ENCODE measurements at places on chromosomes 6 and 20. TPM values are rescaled to one million over a fixed set of nuclear protein-coding genes. Genes with fewer than 3 reads are reported as not detected.

GRCh38 chr6:56382416-56382940 is 135.1 kb upstream of the COL21A1 start:
- no peaks in the 10 kb centered on the region for H3K27me3 ChIP-seq
- H3K4me3 ChIP-seq = no peak overlapping the region
- H3K27ac ChIP-seq = peak overlapping the region; percentile 65
- H3K4me1 ChIP-seq = peaks cover 11% of the 10 kb centered on the region
- no peak for DNase-seq

The SMOC2 gene
- total RNA-seq = 31.4 TPM

DNA sequence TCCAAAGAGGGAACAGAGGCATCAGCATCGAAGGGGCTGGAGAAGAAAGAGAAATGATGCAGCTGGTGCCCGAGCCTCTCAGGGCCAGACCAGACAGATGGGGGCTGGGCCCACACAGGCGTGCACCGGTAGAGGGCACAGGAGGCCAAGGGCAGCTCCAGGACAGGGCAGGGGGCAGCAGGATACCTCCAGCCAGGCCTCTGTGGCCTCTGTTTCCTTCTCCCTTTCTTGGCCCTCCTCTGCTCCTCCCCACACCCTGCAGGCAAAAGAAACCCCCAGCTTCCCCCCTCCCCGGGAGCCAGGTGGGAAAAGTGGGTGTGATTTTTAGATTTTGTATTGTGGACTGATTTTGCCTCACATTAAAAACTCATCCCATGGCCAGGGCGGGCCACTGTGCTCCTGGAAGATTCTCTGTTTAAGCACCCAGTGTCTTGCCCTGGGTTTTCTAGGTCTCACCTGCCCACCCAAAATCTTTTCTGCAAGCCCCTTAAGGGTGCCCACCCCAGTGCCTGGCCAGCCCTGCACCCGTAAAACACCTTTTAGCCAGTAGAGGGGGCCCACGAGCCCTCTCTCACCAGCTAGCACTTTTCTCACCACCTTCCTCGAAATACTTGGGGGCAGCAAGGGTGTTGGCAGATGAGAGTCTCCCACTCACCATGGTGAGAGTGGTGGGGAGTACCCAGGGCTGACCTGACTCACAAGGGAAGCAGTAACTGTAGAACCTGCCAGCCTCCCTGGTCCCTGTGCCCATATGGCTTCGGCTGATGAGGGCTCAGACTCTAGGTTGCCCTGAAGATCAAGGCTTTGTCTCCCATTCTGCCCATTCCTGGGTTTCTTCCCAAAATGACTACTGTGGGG is 35.7 kb upstream of the ID1 start:
- H3K27ac ChIP-seq = peak overlapping the region; percentile 94
- H3K4me1 ChIP-seq = peaks cover 30% of the 10 kb centered on the region
- no peak overlapping the region for H3K4me3 ChIP-seq
- DNase-seq = peak; percentile 61
- no peaks in the 10 kb centered on the region for H3K27me3 ChIP-seq

The SASH1 gene
- total RNA-seq = 21.0 TPM

DNA sequence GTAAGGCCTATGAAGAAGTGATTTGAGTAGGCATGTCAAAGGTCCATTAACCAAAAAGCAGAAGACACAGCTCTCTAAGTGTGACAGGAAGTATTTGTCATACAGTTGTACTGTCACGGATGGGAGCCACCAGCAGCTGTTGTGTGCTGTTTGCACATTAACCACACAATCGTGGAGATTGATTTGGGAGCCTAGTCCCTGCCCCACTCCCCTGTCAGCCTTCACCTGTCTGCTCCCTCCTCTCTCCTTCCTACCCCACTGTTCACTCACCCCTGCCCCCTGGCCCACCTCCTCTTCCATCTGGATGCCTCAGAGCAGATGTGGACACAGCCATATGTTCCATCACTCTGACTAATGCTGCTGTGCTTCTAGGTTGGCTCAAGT is 124.7 kb upstream of the SPACA1 start:
- H3K4me3 ChIP-seq = no peak overlapping the region
- DNase-seq = no peak
- H3K36me3 ChIP-seq = no peaks in the 10 kb centered on the region
- no peak overlapping the region for H3K27ac ChIP-seq

DNA sequence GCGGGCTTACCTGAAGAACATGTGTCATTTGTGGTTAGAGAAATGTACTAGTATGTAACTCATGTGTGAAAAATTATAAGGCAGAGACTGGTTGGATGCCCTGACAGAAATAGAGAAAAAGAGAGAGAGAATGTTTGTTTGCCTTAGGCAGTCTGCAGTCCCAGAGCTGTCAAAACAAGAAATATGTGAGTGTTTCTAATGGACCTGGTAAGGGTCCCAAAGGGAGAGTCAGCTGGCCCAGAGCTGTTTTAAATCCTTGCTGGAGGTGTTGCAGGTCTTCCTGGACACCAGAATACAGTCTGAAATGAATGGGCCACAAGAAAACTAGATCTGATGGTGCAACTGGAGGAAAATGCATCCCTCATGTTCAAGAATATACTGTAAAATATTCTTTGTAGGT is 158.3 kb upstream of the OGFRL1 start:
- H3K4me3 ChIP-seq = no peak overlapping the region
- H3K27me3 ChIP-seq = no peaks in the 10 kb centered on the region
- H3K27ac ChIP-seq = no peak overlapping the region
- H3K4me1 ChIP-seq = no peaks in the 10 kb centered on the region
- H3K36me3 ChIP-seq = no peaks in the 10 kb centered on the region

DNA sequence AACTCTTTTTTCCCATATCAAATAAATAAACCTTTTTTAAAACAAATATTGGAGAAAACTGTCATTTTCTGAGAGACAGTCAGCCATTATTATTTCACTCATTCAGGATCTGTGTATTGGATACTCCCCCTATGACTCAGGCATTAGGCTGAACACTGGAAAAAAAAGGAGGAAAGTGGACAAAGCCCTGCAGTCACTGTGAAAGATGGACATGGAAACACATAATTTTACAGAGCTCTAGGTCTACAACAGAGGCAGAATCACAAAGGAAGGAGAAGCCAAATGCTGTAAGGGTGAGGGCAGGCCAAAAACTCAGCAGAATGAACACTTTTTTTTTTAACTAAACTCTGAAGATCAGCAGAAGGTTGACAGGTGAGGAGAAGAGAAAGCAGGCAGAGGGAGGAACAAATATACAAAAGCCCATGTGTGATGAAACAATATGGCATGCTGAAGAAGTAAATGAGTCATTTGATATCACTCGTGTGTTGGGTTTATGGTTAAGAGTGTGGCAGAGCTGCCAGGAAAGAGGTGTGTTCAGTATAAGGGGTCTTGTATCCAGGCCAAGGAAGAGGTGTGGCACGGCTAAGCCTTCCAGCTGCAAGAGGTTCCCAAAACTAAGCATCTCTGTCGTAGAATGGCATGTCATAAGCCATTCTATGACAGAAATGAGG is 39.1 kb downstream of the EPB41L2 start:
- DNase-seq = no peak
- no peak overlapping the region for H3K4me3 ChIP-seq
- no peaks in the 10 kb centered on the region for H3K27me3 ChIP-seq
- no peaks in the 10 kb centered on the region for H3K36me3 ChIP-seq

DNA sequence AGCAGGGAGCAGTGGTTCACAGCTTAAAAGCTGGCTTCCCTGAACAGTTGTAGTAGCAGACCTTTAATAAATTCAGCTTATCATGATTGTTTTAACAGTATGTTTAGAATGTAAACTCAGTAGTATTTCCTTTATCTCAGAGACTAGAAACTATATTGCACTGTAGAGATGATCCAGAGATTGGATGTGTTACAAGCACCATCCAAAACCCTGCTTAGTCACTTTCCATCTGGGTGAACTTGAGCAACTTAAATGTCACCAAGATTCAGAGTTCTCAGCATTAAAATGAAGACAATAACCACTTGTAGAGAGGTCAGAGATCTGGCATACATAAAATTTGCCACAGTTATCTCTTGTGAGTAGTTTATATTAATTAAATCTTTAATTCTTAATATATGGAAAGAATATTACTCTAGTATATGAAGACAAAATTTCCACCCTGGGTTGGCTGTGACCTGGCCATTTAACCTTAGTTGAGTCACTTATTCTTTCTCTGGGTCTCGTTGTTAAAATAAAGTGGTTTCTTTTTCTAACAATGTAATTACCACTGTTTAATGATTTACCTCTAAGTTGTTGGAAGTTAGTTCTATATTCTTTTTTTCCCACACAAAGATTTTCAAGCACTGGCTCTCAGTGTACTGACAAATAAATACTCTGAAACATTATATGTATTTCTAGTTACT is 239.2 kb upstream of the FKBP1C start:
- H3K27me3 ChIP-seq = no peaks in the 10 kb centered on the region
- no peaks in the 10 kb centered on the region for H3K36me3 ChIP-seq
- H3K4me3 ChIP-seq = no peak overlapping the region
- H3K27ac ChIP-seq = no peak overlapping the region
- DNase-seq = no peak
- H3K4me1 ChIP-seq = no peaks in the 10 kb centered on the region

DNA sequence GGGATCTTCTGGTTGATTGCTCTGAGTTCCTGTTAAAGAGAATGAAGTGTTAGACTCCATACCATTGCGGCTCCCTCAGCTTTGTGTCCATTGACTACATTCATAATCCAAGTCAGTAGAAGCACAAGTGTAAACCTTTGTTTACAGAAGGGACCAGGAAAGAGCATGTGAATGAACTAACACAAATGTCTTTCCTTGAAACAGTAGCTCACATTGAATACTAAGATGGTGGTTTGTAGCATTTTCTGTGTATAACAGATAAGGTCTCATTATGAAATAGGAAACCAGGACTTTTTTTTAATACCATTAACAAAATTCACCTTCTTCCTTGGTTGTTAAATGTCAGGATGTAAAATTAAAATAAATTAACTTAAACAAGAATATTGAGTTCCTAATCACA is 8.4 kb downstream of the STXBP5 start:
- no peak overlapping the region for H3K4me3 ChIP-seq
- peaks cover 53% of the 10 kb centered on the region for H3K4me1 ChIP-seq
- DNase-seq = no peak

The SDCBP2 gene
- 20.0 TPM for total RNA-seq

The CGAS gene
- 4.0 TPM for total RNA-seq

- no peaks in the 10 kb centered on the region for H3K36me3 ChIP-seq
- no peaks in the 10 kb centered on the region for H3K27me3 ChIP-seq
- no peak overlapping the region for H3K4me3 ChIP-seq
- no peak for DNase-seq
- no peak overlapping the region for H3K27ac ChIP-seq
Observed at GRCh38 chr6:163944897-163945296, 530.4 kb downstream of the QKI start.

The IMPG1 gene
- total RNA-seq = not detected

The PTCHD4 gene
- 0.26 TPM for total RNA-seq

The PRND gene
- not detected for total RNA-seq

The TENT5A gene
- 8.2 TPM for total RNA-seq

The TP53TG5 gene
- not detected for total RNA-seq

The SPEF1 gene
- 1.3 TPM for total RNA-seq

GRCh38 chr6:110557199-110557598 is 80.8 kb upstream of the SLC22A16 start:
- H3K27ac ChIP-seq = no peak overlapping the region
- no peak overlapping the region for H3K4me3 ChIP-seq
- no peaks in the 10 kb centered on the region for H3K4me1 ChIP-seq
- no peak for DNase-seq
- no peaks in the 10 kb centered on the region for H3K27me3 ChIP-seq

The PLA2G7 gene
- not detected for total RNA-seq
